ENCODE measurements at places on chromosomes 1 and 21.

GRCh38 chr1:68359045-68359444, 90.7 kb downstream of the RPE65 start:
- no peak for DNase-seq

DNA sequence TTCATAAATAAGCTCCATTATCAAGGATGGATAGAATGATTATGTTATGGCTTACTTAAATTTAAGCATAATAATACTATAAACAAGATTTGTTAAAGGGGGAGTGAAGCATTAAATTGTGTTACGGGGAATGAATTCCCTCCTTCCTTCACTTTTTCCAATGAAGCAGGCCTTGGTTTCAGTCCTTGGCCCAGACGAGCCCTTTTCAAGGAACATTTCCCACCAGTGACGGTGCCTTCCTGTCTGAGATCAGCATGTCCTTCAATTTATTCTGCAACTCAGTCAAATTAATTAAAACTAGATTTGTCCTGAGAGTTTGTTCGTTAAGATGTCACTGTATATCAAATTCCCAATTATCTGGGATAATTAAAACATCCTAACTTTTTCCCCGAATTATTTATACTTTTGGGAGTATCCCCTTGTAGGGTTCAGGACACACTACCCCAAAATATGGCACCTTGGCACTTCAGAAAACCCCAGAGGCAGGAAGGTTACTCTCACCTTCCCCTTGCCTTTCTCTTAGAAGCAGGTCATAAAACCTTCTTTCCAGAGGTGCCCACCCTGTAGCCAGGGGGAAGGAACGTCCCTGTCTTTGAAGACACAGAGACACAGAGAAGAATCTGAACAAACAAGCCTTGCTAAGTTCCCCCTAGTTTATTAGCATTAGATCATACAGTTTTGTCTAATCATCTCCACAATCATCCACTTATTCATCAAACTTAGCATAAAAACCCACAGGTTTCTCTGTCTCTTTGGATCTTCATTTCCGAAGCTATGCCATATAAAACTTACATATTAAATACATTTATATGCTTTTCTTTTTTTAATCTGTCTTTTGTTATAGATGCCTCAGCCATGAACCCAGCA, 86.2 kb upstream of the ARHGAP29 start:
- DNase-seq = no peak

GRCh38 chr21:16588433-16588860, 858.7 kb downstream of the USP25 start:
- no peak for DNase-seq

- no peak for DNase-seq
Measured at GRCh38 chr1:208851366-208851765, 607.2 kb upstream of the PLXNA2 start.

- no peak for DNase-seq
Measured at GRCh38 chr21:46515109-46515508, 56.4 kb downstream of the DIP2A start.

GRCh38 chr1:112337028-112337531, 58.9 kb upstream of the CTTNBP2NL start:
- DNase-seq = no peak

DNA sequence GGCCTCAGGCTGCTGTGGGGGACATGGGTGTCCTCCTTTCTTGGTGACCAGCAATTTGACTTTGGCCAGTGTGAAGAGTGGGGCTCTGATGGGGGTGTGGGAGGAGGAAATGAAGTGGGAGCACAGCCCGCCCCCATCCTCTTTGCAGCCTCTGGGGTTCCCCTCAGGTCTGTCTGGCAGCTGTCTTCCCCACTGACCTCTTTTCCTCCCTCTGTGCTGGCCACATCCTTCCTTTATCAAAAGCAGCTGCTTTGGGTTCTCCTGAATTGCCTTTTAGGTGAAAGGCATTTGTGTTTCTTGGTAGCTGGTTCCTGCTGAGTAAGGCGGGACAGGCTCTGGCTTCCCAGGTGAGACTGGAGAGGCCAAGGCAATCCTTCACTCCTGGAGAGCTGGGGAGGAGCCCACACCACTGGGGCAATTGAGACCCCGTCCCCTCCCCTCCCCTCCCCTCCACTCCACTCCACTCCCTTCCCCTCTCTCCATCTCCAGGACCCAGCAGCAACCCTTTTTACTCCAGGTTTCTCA, 24.9 kb downstream of the PCAT6 start:
- no peak for DNase-seq

DNA sequence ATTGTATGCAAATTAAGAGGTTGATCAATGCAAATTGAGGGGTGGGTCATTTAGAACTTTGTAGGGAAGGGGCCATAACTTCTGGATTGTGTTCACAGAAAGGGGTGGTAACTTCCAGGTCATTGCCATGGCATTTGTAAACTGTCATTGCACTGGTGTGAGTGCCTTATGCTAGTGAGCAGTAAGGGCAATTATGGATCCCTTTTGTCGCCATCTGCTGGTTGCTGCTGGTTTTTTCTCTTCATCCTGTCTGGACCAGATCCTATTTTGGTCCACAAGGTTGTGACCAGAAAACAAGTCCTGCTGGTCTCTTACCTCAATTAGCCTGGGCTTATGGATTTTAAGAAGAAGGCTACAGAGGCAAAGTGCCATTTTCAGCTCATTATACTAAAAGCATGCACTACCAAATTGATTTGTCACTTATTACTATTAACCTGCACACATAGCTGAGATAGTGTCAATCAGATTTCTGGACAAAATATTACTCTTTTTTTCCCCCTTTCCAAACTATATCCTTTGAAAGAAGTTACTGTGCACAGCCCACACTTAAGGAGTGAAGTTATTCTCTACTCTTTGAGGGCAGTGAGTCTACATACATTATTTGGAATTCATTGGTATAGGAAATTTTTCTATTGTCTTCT, 196.2 kb downstream of the ZC3H11B start:
- no peak for DNase-seq

DNA sequence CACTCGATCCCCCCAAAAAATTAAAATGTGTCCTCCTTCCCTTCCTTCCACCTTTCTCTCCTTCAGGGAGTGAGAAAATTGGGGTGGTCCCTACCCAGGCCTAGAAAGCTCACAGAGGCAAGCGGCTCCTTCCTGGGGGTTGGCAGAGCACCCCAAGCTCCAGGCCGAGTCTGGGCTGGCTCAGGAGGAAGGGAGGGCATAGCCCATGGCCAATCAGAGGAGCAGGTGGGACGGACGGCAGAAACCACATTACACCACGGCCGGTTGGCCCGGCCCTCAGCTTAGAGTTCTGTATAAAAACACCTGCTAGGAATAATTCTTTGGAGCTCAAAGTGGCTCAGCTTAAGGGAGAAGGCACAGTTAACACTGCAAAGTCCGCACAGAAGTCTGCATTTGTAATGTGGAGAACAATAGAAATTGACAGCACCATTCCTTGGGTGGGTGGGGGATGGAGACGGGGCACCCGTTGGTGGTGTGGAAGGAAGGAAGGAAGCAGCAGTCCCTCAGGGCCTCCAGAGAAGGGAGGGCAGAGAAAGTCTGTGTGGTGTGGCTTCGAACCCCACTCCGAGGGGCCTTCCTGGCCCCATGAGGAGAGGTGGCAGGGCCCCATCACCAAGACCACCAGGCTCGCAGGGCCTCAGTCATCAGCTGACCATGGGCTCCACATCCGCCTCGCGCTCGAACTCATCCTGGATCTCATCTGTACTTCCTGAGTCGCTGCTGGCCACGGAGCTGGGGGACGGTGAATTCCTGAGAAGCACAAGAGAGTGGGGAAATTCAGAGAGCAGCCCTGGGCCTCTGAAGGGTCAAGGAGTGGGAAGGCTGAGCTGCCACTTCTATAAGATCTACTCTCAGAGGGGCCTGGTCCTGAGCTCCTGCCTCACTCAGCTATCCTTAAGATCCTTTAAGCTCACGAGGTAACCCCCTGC, 5.8 kb upstream of the ALDH4A1 start:
- no peak for DNase-seq

GRCh38 chr1:220655509-220655908, 34.7 kb upstream of the C1orf115 start:
- no peak for DNase-seq

GRCh38 chr1:92488832-92489231, 2.1 kb upstream of the GFI1 start:
- DNase-seq = no peak

DNA sequence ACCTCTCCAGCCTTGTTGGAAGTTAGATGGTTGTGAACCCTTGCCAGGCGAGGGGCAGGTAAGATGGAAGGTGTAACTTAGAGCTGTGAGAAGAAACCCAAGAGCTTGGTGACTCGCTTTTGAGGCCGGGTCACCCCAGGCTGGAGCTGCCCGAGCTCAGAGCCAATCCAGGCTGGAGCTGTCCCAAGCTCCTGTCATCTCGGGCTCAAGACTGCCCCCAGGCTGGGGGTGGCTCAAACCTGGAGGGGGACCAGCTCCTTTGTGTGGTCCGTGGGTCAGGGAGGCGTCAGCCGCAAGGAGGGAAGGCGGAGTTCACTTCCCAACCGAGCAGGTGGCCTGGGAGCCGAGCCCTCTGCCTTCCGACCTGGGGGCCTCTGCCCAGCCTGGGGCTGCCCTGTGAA, 2.0 kb downstream of the HUNK start:
- DNase-seq = no peak

DNA sequence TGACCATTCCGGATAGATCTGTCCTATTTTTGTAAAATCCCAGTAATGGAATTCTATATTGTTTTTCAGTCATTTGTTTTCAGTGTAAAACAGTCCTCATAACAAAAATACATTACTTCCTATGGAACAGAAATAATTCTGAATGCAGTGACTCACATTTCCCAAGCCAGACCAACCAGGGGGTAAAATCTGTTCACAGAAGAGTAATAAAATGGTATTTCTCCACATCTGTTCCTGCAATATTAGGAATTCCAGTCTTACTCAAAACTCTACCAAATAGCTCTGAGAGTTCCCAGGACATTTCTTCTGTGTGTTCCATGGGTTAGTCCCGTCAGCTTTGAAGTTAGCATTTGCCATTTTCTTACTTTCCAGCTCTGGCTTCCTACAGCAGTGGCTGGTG, 2.6 kb upstream of the DDR2 start:
- no peak for DNase-seq

DNA sequence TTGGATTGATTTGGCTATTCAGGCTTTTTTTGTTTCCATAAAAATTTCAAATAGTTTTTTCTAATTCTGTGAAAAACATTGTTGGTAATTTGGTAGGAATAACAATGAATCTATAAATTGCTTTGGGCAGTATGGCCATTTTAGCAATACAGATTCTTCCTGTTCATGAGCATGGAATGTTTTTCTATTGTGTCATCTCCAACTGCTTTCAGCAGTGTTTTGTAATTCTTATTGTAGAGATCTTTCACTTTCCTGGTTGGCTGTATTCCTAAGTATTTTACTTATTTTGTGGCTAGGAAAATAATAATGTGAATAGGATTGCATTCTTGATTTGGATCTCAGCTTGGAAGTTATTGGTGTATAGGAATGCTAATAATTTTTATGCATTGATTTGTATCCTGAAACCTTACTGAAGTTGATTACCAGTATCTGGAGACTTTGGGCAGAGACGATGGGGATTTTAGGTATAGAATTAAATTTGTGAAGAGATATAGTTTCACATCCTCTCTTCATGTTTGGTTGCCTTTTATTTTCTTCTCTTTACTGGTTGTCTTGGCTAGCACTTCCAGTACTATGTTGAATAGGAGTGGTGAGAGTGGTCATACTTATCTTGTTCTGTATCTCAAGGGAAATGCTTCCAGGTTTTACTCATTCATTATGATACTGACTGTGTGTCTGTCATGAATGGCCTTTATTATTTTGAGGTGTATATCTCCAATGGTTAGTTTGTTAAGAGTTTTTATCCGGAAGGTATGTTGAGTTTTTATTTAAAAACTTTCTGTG, 57.3 kb downstream of the DRAM2 start:
- DNase-seq = no peak

DNA sequence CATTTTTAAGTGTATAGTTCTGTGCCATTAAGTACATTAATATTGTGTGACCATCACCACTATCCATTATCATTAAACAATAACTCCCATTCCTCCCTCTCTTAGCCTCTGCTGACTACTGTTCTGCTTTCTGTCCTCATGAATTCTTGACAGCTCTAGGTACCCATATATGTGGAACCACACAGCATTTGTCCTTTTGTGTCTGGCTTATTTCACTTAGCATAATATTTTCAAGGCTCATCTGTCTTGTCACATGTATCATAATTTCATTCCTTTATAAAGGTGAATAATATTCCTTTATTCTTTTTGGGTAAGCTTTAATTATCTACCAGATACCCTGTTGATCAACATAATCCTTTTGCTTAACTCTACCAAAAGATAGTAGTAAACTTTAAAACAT, 47.7 kb downstream of the SPEN start:
- no peak for DNase-seq

DNA sequence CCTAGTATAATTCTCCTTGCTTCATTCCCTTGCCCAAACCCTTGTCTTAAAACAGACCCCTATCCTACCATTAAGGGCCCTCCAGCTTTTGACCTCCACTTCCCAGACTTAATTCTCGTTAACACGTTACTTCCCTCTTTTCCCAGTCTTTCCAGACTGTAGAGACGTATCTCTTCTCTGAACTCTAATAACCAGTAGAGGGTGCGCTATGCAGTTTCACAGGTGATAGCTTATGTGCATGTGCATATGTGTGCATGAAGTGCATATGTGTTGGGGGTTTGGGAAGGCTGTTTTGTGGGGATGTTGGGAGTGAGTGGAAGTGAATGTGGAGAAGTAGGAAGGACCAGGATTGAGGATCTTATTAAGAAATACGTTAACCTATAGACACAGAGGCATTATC, 78.1 kb upstream of the CCDC190 start:
- DNase-seq = no peak

DNA sequence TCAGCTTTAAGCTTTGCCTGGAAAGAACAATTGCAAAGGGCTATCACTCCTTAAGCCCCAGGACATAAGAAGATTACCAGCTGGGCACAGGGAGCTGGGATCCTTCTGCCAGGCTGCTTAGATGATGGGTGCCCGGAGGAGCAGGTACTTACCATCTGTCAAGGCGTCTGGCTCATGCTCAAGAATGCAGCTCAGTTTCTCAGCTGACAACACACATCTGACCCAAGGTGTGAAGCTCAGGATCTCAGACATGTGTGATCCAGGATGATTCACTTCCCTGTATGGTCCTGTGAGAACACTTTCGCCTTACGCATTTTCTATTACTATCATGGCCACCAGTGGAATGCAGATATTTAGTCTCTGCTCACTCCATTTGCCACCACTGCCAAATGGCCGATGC, 14.7 kb upstream of the DISC1 start:
- peak; percentile 16 for DNase-seq

DNA sequence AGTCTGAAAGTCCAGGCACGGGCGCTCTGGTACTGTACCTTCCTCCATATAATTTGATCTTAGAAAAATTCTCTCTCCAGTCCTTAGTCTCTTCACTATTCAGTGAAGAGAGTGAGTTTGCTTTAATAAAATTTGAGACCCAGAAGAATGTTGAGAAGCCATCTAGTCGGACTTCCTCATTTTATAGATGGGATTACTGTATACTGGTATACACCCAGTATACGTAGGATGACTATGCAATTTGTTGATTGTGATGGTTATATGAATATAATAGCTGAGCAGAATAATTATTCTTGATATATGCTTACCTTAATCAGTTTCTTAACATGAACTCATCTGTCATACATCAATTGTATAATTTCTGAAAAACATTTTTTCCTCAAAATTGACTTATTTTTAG, 328.0 kb upstream of the B3GALT2 start:
- DNase-seq = no peak

GRCh38 chr1:22325531-22326371, 125.9 kb upstream of the ZBTB40 start:
- DNase-seq = no peak
